ENCODE measurements at places on chromosomes 16 and 17. TPM values are rescaled to one million over a fixed set of nuclear protein-coding genes. Genes with fewer than 3 reads are reported as not detected.

- no peak for DNase-seq
Measured at GRCh38 chr17:56434610-56435009, 158.9 kb upstream of the NOG start.

HBA1 gene
- 842 TPM for polyA plus RNA-seq

DNA sequence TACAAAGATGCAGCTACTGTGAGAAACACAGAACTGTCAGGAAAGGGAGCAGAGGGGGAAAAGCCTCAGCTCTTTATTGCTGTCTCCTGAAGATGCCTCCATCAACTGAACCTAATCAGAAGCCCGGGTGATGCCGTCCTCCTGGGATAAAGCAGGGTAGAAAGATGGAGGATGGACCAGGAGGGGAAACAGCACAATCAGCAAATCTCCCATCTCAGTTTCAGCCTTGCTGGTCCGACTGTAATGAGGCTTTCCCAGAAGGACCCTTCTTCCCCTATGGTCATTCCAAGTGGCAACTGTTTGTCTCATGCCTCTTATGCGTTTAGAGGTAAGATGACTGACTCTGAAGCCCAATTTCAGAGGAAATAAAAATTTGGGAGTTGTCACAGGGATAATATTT is 24.3 kb downstream of the ZFP1 start:
- no peak for DNase-seq

EFCAB13 gene
- 14.3 TPM for polyA plus RNA-seq

DNA sequence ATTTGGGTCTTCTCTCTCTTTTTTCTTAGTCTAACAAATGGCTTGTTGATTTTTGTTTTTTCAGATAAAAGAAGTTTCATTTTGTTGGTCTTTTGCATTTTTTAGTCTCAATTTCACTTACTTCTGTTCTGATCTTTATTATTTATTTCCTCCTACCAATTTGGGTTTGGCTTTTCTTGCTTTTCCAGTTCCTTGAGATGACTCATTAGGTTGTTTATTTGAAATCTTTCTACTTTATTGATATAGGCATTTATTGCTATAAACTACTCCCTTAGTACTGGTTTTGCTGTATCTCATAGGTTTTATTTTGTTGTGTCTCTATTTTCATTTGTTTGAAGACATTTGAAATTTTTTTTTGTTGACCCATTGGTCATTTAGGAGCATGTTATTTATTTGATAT is 152.2 kb upstream of the MPHOSPH6 start:
- DNase-seq, result no peak

All from renal pelvis (tissue), 12 donors.